ENCODE measurements at places on chromosomes 5 and 9.
A peak's percentile ranks its signal among the peaks of the same experiment; 100 is the strongest.

- no peak for DNase-seq
Observed at GRCh38 chr9:110969971-110970386, 68.3 kb downstream of the LPAR1 start.

- no peak for DNase-seq
Observed at GRCh38 chr5:35363387-35363965, 133.2 kb upstream of the PRLR start.

DNA sequence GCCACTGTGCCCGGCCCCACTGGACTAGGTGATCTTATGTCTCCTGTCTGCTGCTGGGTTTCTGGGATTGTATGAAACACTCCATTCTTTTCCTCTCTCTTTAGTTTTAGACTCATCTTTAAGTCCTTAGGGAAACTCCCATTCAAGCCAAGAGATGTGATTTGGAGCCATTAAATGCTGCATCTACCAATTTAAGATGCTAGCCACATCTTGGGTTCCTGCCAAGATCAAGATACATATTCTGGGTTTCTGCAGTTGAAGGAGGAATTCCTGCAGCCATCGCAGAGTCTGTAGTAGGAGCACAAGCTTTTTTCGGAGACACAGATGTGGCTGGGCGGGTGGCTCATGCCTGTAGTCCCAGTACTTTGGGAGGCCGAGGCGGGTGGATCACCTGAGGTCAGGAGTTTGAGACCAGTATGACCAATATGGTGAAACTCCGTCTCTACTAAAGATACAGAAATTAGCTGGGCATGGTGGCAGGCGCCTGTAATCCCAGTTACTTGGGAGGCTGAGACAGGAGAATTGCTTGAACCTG is 23.2 kb downstream of the STXBP1 start:
- no peak for DNase-seq

- peak; percentile 17 for DNase-seq
Observed at GRCh38 chr5:100423330-100423729, 111.8 kb upstream of the FAM174A start.

- no peak for DNase-seq
Observed at GRCh38 chr5:120869831-120870230, 405.7 kb downstream of the PRR16 start.

GRCh38 chr9:115759426-115759825 is 394.2 kb upstream of the PAPPA start:
- DNase-seq = no peak

DNA sequence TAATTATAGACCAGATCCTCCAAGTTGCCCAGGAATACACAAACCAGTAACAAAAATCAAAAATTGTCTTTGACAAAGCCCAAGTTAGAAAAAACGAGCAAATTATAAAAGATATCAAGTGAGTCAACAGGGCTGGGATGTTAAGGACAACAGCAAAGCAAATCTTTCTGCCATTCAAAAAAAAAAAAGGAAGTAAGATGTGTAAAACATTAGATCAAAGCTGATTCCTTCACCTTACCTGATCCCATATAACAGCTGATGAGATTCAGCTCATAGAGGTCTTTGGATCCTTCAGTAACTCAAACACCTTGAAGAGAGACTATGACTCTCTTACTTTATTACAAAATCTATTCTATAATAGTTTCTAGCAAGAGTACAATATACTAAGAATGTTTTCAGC is 100.9 kb downstream of the STRBP start:
- no peak for DNase-seq

GRCh38 chr9:125949703-125950460 is 202.7 kb downstream of the PBX3 start:
- DNase-seq = no peak

DNA sequence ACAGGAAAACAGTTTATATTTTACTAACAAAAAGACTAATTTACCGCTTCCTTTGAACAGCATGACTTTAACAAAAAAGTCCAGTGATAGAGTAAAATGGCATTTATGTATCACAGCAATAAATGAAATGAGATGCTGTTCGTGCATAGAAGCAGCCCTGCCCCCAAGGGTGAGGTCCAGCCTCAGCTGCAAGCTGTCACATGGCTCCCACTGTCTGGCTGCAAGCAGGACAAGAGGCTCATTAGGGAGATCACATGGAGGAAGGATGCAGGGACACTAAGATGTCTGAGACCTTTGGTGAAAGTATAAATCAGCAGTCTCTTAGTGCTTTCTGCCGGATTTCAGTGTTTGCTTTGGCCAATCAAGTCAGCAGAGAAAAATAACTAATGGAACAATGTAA is 23.0 kb downstream of the GDNF start:
- no peak for DNase-seq

DNA sequence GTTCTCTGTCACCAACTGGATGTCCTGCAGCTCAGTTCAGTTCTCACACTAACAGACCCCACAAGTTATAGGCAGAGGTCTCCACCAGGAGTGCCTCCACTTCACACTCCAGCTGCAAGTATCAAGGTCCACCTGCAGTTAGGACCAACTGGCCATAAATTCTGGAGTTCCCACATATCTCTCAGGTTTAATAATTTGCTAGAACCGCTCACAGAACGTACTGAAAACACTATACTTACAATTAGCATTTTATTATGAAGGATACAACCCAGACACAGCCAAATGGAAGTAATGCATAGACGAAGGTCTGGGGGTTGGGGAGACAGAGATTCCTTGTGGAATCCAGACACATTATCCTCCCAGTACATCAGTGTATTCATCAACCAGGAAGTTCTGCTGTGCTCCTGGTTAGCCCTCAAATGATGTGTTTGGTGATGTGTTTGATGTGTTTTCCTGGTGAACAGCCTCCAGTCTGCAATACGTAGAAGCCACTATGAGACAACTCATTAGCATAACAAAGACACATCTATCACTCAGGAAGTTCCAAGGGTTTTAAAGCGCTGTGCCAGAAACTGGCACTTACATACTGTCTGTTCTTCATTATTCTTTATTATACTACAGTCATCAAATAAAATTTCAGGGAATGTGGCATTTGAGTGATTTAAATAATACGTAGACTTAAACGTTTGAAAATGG is 25.4 kb downstream of the OGN start:
- DNase-seq = no peak

DNA sequence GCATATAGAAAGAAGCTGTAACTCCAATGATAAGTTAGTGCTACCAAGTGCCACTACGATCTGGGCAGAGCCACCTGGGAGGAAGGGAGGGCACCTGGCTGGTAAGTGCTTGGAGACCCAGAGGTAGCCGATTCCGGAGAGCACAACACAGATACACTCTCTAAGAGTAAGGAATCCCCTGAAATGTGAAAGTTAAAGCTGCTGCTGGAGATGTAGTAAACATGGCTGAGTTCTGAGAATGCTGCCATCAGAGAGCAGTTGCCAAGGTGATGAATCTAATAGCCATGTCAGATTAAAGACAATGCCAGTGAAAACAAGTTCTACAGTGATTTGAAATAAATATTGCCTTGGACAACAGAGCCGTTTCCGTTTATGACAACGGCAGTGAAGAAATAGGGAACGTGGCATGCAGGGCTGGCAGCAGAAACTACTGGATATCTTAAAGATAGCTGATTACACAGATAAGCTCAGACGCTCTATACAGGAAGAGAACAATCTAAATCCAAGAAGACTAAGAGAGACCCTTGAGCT is 561.2 kb upstream of the C9orf72 start:
- no peak for DNase-seq

DNA sequence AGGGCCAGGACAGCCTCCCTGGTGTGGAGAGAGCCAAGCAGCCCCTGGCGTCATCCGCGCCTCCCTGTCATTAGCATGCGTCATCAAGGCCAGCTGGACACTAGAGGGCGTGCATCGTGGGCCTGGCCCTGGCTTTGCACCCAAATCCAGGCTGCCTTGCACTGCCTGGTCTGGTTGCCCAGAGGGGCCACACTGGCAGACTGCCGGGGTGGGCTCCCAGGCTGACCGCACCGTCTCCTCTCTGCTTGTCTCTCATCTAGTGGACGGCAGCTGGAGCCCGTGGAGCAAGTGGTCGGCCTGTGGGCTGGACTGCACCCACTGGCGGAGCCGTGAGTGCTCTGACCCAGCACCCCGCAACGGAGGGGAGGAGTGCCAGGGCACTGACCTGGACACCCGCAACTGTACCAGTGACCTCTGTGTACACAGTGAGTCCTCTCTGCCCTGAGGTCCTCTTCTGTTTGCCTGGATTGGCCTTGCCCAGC is 29.0 kb downstream of the HK3 start:
- DNase-seq = peak; percentile 80

- no peak for DNase-seq
Observed at GRCh38 chr5:120546922-120547321, 82.8 kb downstream of the PRR16 start.

DNA sequence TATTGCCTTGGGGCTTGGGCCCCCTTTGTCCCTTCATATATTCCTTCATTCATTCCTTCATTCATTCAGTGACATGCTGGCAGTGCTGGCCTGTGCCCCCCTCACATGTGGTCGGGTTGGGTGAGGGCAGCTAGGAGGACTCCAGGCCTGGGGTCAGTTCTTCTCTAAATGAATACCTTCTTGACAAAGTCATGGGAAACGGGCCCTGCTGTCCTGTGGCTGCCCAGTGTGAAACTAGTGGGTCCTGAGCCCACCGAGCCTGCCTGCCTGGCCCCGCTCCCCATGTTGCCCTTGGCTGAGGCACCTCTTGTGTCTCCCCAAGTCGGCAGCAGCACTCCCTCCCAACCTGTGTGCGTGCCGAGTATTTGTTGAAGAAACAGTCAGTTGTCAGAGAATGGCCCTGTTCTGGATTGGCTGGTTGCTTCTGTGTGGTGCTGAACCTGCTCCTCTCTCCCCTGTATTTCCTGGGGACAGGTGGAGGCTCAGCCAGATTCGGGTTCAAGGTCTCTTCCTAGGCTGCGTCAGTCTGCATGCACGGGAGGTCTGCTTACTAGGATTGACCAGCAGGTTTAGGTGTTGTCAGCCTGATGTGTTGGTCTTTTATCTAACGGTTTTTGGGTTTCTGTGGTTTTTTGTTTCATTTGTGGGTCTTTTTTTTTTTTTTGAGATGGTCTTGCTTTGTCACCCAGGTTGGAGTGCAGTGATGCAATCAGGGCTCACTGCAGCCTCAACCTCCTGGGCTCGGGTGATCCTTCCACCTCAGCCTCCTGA is 3.0 kb upstream of the CEL start:
- DNase-seq = no peak

GRCh38 chr9:70229026-70229425 is 29.8 kb upstream of the SMC5 start:
- DNase-seq = no peak

- no peak for DNase-seq
Observed at GRCh38 chr9:133843751-133844397, 105.7 kb upstream of the SARDH start.

DNA sequence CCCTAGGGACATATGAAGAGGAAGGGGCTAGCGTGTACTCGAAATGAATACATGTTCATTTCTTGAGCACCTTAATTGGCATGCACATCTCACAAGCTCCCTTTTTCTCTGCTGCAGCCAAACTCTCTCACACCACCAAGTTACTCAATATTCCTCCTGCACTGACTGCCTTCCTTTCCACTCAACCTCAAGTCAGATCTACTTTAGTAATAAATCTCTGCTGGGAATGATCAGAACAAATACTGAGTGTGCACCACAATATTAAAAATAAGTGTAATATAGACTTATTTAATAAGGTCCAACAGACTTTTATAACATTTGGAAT is 995.8 kb upstream of the WWC1 start:
- DNase-seq = no peak

GRCh38 chr5:156444753-156445291 is 117.9 kb downstream of the SGCD start:
- DNase-seq = no peak

DNA sequence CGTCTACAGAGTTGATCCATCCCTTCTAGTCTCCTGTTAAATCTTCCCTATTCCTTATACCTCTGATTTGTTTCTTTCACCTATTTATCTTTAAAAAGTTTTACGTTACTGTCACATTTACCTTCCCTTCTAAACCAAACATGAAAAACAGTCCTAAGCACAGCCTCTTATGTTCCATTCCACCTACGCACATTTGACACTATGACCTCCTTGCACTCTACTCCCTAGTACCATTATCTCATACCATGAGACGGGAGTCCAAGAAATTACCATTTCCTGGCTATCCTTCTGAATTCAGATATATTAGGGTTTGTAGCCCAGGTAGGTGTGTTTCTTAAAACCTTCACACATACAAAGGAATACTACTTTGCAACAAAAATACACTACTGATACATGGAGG is 25.1 kb downstream of the FNIP1 start:
- no peak for DNase-seq

DNA sequence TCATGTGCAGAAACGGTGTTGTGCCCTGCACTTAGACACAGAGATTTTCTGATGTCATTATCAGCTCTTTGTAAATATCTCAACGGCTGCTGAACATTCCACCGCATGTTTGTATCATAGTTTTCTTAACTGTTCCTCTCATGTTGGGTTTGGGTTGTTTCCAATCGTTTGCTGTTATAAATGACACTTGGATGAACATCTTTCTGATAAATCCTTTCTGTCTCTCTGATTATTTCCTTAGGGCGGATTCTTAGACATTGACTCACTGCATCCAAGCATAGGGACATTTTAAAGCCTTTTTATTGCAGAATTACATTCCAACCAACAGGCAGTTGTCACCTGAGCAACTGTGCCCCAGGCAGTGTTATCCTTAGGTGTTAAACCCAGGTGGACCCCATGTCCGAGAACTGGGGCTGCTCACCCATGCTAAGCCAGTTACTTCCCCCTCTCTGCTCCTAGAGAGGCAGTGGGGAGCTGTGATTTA is 28.5 kb downstream of the COL5A1 start:
- no peak for DNase-seq

GRCh38 chr9:128421482-128421996 is 882 bp downstream of the CERCAM start:
- DNase-seq = no peak

DNA sequence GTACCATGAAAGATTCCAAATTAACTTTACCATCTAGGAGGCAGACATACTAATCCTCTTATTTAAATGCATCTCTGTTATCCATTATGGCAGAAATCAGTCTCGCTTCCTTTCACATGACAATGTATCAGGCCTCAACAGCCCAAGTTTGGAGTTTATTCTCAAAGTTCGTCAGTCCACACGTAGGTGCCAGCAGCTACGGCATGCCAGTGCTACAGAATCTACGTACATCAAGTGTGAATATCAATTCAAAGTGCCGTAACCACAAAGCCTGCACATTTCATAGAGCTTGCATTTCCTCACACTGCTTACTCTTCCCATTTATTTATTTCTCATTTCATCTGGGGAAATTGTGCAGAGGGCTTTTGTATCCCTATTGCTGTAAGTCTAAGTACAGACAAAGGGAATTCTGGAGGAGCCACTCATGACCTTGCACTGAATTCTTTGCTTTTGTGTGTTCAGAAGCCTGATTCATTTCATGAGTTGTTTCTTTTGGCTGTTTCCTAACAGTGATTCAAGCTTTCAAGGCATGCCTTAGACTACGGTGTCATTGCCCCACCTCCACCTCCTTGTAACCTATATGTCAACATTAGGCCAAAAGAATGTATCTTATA is 10.0 kb downstream of the ENC1 start:
- DNase-seq = no peak

GRCh38 chr9:121154782-121155181 is 46.9 kb downstream of the RAB14 start:
- DNase-seq = no peak

GRCh38 chr5:119439140-119439631 is 13.1 kb upstream of the HSD17B4 start:
- DNase-seq = no peak

Data from HEK293T (cell line).